ENCODE measurements at places on chromosomes 16 and 17.

DNA sequence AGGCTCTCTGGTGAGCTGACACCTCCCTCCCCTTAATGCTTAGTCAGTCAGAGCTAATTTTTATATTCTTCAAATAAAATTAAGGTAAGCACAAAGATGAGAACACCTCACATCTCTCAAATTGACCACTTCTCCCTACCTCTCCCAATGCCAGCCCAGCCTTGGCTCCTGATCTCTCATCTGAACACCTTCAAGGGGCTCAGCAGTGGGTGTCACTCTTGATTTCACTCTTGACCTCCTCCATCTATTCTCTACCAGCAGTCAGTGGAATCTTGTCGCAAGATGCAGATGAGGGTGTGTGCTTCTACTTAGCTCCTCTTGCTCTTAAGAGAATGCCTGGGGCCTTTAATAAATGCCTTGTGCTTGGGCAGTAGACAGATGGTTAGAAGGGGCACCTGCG, 309.0 kb upstream of the IRX3 start:
- no peak for DNase-seq

- DNase-seq, result no peak
Observed at GRCh38 chr16:75477680-75478473, 13.4 kb upstream of the TMEM170A start.

DNA sequence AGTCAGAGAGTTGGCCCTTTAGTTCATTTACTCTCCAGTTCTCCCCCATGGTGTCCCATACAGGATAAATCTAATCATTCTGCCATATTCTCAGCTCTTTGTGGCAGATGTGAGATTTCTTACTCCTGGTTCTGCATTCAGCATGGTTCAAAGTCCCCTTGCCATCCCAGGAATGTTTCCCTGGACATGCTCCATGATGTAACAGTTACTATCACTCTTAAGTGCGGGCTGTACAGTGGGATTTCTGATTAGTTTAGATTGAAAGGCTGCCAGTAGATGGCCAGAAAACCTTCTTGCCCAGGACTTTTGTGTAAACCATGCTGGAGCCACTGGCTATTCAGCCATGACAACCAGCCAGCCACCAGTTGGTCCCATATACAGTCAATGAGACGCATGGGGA, 10.4 kb downstream of the KRT37 start:
- DNase-seq, result no peak

DNA sequence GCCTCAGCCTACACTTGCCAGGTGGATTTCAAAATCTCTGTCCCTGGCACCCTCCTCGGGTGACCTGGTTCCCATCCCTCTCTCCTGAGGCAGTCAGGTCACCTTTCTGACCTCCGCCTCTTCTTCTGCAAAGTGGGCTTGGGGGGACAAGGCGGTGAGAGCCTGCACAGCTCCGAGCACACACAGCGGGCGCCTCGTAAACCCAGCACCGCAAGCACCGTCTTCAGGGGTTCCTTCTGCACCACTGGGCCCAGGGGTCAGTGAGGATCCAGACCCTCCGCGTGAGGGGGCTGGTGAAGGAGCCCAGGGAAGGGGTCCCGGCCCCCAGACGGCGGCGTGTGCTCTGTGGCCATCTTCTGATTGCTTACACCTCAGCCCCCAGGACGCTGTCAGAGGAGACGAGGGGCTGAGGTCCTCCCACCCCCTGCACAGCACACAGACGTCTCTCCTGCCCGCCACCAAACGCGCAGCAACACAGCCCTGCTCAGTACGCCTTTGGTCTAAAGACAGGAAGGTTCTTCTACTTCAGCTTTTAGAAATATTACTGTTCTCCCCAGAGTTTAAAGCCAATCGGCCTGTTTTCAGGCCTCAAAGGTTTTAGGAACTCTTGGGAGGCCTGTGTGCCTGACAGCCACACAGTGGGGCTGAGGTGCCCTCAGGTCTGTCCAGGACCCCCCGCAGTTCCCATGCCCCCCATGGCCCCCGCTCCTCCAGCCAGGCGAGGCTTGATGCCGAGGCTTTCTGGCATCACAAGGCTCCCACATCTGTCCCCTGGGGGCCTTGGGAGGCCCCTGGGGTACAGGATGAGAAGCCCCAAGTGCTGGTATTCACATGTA, 2.7 kb downstream of the CBFA2T3 start:
- DNase-seq, result no peak

DNA sequence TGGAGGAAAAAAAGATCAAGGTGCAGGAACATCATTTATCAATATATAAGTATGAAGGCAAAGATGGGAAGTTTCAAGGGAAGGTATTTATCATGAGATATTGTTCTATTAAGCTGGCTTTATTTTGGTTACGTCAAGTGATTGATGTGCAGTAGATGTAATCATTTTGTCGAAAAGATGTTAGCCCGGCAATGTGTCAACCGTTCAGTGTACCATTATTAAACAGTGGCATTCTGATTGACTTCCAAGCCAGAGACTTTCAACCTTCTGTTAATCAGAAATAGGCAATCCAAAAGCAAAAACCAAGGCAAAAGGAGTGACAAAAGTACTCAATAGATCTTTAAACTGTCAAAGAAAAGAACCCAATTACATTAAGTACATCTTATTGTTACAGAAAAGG, 1340.3 kb upstream of the GOT2 start:
- DNase-seq, result no peak

DNA sequence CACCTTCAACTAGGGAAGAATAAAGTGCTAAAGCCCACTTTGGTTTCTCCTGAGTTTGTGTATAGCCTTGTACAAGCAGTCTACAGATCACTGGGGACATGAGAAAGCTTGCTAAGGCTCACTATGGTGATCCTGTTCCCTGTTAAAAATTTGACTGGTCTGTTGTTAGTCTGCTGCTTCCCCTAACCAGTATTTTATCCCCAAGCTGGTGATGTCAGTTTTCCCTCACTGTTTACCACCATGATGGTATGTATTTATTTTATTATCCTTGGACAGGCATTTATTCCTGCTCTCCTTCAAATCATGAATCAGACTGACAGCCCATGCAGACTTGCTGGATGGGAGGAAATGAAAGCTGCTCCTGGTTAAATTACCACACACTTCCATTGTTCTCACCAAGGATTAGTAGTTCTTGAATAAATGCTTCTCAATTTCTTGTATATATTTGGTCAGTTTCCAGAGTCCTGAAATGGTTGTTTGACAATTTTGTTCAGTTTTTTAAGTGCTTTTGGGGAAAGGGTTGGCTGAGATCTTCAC, 99.6 kb downstream of the CA4 start:
- no peak for DNase-seq

GRCh38 chr17:32487473-32488176, 832 bp downstream of the CDK5R1 start:
- DNase-seq, result peak; percentile 62

GRCh38 chr16:27722207-27722606, 172.3 kb downstream of the KATNIP start:
- DNase-seq, result no peak

Measured in GM06990 (cell line).